ENCODE measurements at places on chromosomes 1 and 21.

GRCh38 chr1:33515607-33516006 is 43.2 kb downstream of the ZSCAN20 start:
- no peak for DNase-seq

DNA sequence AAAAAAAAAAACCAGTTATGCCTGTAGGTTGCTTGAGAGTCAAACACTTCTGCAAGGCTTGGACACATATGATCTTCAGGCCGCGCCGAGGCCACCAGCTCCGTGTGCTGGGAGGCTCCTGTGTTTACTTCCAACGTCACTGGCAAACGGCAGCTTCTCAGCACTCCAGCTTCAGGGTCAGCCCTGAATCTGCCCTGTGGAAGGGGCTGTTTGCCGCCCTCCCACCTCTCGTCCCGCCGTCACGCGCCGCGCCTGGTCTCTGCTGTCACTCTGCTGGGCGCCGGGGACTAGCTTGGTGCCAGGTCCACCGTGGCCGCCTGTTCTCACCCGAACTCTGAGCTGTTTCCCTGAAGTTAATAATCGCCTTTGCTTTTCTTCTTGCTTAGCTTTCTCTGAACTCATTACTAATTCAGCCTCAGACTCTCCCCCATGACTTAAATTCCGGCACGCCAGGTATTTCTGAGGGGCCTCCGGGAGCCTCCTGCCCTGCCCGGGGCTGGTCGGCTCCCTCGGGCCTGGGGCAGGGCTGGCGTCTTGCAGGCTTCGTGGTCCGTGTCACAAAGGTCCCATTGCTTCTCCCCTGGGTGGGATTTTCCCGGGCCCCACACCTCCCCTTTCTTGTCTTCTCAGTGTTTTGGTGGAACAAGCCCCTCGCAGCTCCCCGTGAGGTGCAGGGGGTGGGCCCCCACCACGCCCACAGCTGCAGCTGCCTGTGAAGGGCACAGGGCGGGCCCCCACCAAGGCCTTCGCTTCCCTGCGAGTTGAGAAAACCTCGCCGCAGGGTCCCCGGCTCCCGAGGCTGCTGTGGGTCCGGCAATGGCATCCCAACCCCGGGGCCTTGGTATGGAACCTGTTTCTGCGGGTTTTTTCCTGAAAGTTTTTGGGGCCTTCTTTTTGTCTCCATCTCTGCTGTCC is 14.6 kb upstream of the C1orf159 start:
- DNase-seq = no peak

DNA sequence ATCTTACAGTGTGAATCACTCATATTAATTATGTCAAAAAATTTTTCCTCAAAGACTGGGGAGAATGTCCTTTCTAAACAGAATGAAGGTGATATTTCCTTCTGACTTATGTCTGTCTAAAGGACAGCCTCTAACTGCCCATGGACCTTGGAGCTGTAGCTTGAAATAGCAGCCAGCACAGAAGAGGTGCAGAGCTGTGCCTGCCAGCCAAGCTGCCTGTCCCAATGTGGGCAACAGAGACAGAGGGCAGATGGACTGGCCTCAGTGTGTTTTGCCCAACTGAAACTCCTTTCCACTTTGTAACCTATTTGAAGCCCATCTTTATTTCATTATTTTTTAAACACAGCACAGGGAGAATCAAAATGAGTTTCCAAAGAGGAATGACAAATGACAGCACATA is 97.6 kb upstream of the DYNLT5 start:
- DNase-seq = no peak

DNA sequence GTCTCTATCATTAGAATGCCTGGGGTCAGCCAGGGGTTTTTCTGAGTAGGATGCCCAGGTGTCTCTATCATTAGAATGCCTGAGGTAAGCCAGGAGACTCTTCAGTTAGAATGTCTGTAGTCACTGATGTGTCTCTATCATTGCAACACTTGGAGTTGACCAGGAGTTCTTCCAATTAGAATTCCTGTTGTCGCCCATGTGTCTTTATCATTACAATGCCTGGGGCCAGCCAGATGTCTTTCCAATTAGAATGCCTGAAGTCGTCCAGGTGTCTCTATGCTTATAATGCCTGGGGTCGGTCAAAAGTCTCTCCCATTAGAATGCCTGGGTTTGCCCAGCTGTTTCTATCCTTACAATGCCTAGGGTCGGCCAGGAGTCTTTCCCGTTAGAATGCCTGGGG is 55.8 kb downstream of the RNF187 start:
- DNase-seq = no peak

DNA sequence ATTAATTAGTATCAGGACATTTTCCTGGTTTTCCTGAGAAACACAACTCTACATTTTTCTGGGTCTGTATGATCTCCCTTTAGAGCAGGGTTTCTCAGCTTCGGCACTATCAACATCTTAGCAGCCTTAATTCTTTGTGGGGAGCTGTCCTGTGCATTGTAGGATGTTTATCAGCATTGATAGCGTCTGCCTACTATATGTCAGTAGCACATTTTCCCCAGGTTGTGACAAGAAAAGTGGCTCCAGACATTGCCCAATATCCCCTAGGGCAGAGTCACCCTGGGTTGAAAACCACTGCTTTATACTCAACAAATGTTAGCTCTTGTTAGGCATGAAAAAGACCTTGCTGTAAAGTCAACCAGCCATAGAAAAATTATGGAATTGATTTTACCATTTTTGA is 195.1 kb upstream of the FMN2 start:
- no peak for DNase-seq
